ENCODE measurements at places on chromosomes 3 and 15.

DNA sequence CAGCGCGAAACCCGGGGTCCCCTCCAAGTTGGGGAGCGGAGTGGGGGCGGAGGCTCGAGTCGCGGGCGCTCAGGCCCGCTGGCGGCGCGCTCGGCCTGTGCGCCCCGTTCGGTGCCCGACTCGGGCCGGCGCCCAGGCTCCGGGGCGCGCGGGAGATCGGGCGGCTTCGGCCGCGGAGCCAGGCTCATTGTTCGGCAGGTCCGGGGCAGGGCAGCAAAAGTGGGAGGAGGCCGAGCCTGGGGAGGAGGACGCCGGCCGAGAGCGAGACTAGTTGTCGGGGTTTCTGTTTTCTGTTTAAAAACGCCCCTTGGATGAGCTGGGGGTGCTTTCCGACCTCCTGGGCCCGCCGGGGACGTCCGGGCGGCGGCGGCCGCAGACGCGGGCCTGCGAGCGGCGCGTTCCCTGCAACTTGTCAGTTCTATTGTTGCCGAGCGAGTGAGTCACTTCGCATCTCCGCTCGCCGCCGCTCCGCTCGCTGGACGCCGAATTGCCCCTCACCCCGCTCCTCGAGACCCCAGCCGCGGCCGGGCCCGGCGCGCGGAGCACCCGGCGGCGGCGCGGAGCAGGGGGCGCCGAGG lies 676 bp downstream of the TCF12 start:
- peak; percentile 57 for DNase-seq

- no peak for DNase-seq
Observed at GRCh38 chr15:62665449-62665848, 377.1 kb upstream of the TPM1 start.

DNA sequence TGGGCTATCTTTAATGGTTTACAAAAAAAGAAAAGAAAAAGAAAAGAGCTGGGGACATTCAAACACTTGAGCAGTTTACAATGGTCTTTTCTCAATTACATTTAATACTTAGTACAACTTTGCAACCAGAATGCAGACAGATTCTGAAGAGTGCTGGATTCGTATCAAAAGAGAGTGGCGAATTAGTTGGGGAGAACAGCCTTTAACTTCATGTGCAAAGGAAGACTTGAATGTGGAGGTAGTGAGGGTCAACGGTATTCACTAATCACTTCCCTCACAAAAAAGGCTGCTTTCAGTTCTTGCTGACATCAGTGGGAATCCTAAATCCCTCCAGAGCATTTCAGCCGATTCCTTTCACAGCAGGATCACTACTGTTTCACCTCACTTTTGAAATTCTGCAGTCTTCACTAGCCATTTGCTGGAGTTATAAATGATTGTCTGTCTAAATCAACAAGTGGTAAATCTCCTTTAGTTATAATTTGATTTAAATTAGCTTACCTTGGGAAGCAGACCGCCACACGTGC lies 323.0 kb upstream of the SEMA6D start:
- DNase-seq = no peak

- DNase-seq = no peak
Observed at GRCh38 chr15:63335543-63336240, 46.0 kb downstream of the CA12 start.

DNA sequence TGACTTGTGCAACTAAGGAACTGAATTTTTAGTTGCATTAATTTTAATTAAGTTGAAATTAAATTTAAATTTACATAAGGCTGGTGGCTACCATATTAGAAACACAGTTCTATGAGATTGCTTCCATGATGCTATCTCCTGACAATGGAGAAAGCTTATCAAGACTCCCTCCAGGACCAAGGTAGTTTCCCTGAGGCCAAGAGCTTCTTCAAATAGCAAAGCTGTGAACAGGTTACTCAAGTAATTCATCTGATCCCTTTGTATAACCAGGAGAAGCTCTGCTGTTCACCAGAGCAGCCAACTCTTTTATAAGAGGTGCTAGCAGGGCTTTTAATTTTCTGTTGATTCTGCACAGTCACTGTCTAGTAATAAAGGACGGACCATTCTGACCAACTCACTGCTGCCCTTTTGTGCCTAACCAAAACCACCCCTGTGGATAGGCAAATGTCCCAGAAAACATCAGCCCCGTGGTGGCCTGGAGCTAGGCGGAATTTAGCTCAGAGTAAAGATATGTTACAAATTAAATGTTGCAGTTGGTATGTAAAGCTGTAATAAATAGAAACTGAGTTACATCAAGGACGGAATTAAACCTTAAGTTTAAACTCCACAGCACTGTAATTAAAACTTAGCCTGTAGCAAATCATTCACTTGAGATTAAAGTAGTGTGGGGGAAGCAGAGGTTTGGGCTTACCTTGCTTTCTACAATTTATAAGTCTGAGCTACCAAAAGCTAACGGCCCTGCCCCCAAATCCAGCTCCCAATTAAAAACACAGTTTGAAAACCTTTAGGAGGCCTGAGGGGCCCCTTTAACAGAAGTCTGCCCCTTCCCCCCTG lies 55.6 kb upstream of the LRTM1 start:
- no peak for DNase-seq

DNA sequence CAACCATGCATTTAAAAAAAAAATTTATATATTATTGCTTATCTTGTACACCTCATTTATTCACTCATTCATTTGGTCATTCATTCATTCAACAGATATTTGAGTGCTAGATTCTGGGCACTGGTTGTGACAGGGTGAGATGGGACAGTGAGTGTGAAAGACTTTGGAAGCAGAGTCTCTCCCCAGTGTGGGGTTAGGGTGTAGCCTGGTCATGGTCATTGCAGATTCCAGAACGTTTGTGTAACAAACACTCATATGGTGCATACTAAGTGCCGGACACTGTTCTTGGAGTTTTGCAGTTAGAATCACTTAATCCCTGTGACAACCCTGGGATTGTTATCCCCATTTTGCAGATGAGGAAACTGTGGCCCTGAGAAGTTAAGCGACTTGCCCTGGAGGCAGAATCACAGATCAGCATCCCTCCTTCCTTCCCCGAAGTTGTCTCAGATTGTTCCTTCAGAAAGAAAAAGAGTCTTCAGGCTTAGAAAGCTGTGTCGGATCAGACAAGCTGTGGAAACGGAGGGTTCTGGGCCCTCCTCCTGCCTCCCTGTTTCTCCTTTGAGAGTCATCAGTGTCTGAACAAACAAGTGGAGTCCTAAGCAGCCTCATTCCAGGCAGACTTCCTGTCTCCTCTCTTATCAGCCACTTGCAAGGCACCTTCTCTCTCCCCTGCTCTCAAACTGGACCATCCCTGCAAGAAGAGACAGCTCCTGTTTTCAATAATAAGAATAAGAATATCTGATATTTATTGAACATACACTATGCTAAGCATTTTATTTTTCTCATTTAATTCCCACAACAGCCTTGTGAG lies 6.3 kb downstream of the LOXL1 start:
- DNase-seq = no peak

GRCh38 chr3:175392653-175393052 lies 533.5 kb downstream of the NAALADL2 start:
- DNase-seq = no peak
